T-cell (primary cell): ENCODE measurements at places on chromosomes 3 and 15.

DNA sequence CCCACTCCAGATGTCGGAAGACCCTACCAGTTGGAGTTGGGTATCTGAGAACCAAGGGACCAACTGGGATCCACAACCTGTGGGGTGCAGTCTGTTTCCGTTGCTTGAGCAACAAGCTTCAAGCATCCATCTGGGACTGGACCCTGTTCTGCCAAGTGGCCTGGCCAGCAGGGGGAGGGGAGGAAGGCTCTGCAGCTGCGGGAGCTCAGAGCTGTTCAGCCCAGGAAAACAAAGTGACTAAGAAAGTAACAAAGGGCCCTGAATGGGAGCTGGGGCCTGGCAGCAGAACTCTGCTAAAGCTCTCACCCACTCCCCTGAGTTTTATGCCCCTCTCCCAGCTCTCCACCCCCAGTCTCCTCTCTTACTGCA is 2.7 kb downstream of the TYRO3 start:
- no peak for DNase-seq

GRCh38 chr3:16848007-16848406 is 36.7 kb upstream of the PLCL2 start:
- no peak for DNase-seq

- DNase-seq = no peak
Measured at GRCh38 chr3:13198264-13198879, 125.1 kb upstream of the IQSEC1 start.

DNA sequence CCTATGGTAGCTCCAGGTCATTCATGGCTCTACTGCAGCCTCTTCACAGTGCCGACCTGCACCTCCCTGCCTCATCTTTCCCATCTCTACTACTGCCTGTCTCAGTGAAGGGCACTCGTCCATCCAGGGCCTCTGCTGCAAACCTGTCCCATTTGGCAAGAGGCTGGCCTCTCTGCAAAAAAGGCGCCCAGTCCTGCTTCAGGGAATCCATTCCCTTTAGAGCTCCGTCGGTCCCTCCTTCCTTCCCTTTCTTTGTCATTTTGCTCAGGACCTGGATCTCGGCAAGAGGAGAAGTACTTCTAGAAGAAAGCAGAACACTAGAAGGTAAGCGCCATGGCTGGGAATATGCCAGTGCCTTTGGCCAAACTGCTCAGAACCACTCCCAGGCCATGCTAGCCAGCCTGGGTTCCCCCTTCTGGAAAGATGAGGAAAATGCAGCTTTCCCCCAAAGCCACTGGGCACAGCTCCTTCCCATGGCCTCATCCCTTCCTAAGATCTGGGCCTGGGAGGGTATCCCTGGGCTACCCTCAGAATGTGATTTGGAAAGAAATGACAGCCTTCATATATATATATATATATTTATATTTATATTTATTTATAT is 6.4 kb upstream of the ISL2 start:
- no peak for DNase-seq

DNA sequence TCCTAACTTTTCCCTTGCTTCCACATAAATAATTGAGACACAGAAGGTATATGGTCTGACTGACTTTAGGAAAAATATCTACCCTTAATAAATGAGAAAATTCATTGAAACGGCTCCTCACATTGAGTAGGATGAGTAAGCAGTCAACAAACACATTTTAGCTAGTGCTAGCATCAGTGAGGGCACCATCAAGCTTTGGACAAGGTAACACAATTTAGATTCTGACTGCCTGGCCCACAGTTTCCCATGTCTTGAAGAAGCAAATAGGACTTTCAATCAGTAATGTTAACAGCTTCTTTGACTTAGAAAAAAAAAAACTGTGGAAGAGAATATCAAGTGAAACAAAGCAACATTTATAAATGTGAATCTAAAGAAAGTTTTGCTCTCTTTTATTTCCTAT is 70.1 kb upstream of the MBNL1 start:
- DNase-seq = no peak
